Glomerular endothelial cell (primary cell): ENCODE measurements at places on chromosomes 11 and 22.

- no peak for DNase-seq
These were observed 44.3 kb downstream of the RASSF10 start for GRCh38 chr11:13053255-13053917.

- DNase-seq: no peak
These were observed 10.6 kb upstream of the CSNK1E start for GRCh38 chr22:38327805-38328204.

DNA sequence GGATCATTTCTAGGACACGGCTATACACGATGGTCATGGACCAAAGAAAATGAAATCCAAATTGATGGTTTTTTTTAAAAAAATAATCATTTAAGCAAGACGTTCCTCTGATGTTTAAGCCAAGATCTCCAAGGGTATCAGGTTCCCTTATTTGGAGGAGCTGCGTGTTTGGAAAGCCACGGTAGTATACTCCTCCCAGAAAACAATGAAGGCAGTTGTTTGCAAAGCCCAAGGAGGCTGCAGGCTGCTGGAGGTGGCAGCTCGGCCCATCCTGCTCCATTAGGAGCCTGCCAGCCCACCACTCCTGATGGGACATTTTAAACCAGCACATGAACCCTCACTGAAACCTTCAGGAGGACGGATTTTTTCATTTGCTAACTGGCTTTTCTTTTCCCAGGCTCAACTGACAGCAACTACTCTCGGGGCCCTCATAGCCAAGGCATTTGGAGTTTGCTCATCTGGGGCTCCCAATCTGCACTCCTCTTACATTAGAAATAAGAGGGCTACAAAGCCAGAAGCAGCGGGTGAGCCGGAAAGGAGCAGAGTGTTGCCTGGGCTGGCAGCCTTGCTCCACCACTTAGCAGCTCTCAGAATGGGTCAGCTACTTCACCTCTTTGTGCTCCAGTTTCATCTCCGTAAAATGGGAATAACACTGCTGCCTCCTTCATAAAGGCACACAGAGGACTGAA lies 58.4 kb downstream of the ABTB2 start:
- DNase-seq: no peak

- DNase-seq: no peak
These were observed 5.3 kb upstream of the RRAS2 start for GRCh38 chr11:14364322-14364721.

DNA sequence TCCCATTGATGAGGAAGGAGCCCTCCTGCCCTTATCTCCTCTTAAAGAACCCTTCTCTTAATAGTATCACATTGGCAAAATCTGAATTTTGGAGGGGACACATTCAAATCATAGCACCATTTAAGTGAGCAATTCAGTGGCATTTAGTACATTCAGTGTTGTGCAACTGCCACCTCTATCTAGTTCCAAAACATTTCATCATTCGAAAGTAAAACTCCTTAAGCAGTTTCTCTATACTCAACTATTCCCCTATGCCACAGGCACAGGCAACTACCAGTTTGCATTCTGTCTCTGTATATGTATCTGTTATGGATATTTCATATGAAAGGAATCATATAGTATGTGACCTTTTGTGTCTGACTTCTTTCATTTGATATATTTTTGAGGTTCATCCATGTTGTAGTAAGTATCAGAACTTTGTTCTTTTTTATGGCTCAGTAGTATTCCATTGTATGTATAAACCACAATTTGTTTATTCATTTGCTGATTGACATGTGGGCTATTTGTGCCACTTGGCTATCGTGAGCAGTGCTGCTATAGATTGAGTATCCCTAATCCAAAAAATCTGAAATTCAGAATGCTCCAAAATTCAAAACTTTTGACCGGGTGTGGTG lies 22.9 kb downstream of the FAR1 start:
- no peak for DNase-seq

GRCh38 chr11:110486156-110486555 lies 56.4 kb downstream of the FDX1 start:
- DNase-seq: no peak

DNA sequence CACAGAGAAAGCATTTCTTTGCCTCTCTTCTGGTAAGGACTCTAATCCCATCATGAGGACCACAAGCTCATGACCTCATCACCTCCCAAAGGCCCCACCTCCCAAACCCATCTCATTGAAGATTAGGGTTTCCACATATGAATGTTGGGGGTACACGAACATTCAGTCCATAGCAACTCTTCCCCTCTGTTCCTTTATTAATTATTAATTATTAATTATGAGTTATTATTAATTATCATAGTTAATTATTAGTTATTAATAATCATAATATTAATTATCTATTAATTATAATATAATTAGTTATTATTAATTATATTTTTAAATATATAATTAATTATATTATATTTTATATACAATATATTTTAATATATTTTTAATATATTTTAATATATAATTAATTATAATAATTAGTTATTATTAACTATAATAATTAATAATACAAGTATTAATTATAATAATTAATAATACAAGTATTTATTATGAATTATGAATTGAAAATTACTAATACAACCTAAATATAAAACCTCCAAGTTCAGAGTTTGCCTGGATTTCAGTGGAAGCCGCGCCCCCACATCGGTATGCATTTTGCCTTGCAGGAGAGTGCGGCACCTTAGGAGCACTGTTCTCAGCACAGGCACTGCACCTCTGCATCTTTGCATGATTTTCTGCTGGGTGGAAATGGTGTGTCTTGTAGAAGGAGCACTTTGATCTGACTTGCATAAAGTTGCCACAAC lies 128.0 kb upstream of the FGF3 start:
- DNase-seq: no peak

- DNase-seq: no peak
These were observed 17.4 kb downstream of the LIMK2 start for GRCh38 chr22:31229402-31230079.

DNA sequence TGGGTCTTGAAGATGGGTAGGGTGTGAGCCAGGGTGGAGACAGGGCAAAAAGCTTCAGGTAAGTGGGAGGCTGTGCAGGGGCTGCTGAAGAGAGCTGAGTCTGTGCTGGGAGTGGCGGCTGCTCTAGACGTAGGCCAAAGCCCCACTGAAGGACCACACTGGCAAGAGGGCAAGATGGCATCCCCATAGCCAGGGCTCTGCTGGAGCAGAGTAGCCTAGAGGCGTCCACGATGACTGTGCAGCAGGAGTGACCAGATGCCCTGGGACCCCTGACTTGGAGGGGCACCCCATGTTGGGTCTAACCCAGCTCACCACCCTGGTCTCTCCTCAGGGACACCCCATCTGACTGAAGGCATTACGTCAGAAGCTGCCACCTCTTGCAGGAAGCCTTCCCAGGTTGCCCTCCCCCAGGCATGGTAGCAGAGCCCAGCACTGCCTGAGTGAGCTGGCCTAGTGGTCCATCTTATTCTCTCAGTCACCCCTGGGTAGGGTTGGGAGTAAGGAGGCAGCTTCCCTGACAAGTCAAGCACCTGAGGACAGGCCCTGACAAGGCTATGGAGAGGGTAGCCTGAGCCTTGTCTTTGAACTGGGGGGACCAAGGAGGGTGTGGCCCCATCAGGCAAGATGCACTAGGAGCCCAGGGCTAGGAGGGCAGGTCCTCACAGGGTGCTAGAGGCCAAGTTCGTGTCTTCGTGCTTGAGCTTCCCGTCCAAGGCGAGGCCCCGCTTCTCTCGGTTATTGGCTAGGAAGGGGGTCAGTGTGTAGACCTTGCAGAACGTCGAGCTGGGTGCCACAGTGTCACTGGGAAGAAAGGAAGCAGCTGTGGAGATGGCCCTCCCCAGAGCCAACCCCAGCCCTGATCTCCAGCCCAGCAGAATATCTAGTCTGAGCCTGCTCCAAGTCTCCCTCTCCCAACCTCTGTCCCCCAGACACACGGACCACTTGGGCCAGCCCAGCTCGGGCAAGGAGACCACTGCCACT lies 33.1 kb downstream of the TPBGL start:
- no peak for DNase-seq

- DNase-seq: no peak
These were observed 1.4 kb upstream of the DPP3 start for GRCh38 chr11:66478729-66479393.

GRCh38 chr11:56922421-56922820 lies 66.3 kb upstream of the OR5AK2 start:
- DNase-seq: no peak

DNA sequence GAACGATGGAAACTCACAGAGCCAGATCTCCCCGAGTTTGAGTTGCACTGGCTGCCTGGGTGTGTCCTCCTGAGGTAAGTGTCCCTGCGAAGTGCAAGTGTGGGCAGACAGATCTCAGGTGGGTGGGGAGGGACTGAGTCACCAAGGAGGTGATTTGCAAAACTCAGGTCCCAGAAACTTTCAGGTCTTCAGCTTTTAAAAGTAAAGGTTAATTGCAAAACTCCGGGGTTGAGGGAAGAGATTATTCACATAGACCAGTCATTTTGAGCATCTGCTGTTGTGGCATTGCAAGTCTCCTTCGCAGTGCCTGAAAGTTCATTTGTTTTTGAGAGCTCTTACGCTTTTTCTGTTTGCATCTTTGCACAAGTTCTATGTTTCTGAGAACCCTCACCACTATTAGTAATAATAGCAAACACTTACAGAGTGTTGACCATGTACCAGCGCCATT lies 7.1 kb downstream of the CD44 start:
- no peak for DNase-seq
